ENCODE measurements at places on chromosomes 7 and 10. TPM values are rescaled to one million over a fixed set of nuclear protein-coding genes. Genes with fewer than 3 reads are reported as not detected.

DNA sequence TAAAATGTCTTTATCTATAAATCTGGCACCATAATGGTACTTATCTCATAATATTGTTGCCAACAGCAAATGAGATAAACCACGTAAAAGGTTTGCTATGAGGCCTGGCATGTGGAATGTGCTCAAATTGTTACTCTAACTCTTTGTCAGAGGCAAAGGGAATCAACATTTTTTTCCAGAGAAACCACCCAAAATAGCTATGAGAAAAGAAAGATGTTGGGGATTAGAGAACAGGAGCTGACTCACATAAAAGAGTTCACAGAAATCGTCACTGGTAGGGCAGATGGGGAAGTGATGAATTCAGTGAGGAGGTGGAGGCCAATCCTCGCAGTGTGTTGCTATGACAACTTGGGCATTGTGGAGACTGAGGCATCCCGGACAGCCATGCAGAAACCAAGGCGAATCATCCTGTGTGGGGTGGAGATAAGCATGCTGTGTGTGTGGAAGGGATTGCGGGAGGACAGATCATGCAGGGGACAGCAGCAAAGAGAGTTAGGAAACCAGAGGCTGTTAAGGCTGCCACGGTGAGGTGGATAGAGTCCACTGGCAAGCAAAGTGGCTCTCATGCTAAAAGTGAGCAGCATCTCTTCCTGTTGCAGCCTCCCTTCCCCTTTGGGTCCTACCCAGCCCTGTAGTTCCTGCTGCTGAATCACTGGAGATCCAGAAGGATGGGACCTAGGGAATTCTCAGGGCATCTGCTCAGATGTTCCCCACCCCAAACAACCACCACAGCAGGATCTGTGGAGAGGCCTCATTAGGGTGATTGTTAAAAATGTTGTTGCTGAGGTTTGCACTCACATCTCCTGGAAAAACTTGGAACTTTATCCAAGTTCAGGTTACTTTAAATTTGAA is 103.9 kb downstream of the CUBN start:
- no peak for DNase-seq

NODAL gene
- 0.26 TPM for polyA plus RNA-seq

DNA sequence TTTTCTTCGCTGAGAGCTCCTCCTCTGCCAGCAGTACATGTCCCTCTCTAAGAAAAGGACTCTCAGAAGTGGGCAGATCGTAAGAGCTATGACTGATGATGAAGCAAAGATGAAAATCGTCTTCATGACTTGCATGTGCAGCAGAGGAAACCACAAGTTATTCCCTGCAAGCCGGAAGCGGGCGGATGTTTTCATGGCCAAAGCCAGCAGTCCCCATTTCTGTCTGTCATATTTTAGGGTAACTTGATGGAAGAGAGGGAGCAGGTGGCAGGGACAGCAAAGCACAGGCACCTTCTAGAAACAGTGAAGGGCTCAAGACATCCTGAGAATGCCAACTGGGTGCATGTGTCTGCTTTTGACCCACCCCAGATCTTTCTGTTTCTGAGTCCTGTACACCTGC is 19.9 kb downstream of the KLF6 start:
- DNase-seq: no peak

- no peak for DNase-seq
These were observed 231.1 kb downstream of the TFEC start for GRCh38 chr7:115799430-115799829.

GJC3 gene
- 1.0 TPM for polyA plus RNA-seq

- DNase-seq: no peak
These were observed 32.4 kb downstream of the DRGX start for GRCh38 chr10:49363309-49364031.

- DNase-seq: no peak
These were observed 11.4 kb downstream of the MTURN start for GRCh38 chr7:30146127-30146612.

GRCh38 chr7:114502454-114503254 is 88.0 kb downstream of the FOXP2 start:
- DNase-seq: no peak

All from right renal cortex interstitium (tissue), 3 donors.